Kidney (tissue), 22 donors: ENCODE measurements at places on chromosomes 6 and 20.

DNA sequence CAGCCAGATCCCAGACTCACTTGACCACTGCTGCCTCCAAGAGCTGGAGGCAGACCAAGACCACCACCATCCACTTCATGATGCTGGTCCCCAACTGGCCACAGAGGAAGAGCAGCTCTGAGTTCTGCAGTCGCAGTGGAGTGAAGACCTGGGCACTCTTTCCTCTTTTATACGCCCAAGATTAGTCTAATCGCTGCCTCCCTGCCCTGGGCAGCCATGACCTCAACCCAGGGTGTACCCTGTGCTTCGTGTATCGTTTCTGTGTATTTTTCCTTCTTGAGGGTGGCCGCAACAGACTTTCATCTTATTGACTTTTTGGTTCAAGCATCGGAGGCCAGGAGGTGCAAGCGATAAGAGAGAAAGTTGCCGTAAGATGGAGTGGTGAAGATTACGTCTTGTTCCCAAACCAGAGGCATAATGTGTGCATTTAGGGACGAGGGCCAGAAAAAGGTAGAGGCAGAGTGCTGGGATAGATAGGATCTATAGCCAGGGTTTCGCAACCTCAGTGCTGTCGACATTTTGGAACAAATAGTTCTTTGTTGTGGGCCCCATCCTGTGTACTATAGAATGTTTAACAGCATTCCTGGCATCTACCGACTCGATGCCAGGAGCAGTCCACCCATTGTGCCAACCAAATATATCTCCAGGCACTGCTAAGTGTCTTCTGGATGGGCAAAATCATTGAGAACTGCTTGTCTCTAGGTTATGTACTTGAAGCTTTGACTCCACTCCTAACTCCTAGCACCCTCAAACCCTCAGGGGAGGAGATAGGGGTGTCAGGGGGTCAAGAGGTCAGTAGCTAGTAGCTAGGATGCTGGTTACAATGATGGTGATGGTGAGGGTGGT, at the start of gene PGC:
Gene PGC, minus strand, starts transcription at position 142 of the 846 bp plus-strand sequence. Its CDS starts 63 bp downstream, at position 79.
- peak; percentile 16 for DNase-seq
- no peaks in the 10 kb centered on the region for H3K27me3 ChIP-seq
- no peak within 1 kb of the TSS for H3K4me3 ChIP-seq
- no peaks in the 10 kb centered on the region for H3K36me3 ChIP-seq
- H3K4me1 ChIP-seq: no peaks in the 10 kb centered on the region

- no peaks in the 10 kb centered on the region for H3K4me1 ChIP-seq
- DNase-seq: no peak
- no peak overlapping the region for H3K4me3 ChIP-seq
- H3K27ac ChIP-seq: no peak overlapping the region
- H3K36me3 ChIP-seq: no peaks in the 10 kb centered on the region
Observed at GRCh38 chr6:68628161-68628560, 6.9 kb upstream of the ADGRB3 start.

DNA sequence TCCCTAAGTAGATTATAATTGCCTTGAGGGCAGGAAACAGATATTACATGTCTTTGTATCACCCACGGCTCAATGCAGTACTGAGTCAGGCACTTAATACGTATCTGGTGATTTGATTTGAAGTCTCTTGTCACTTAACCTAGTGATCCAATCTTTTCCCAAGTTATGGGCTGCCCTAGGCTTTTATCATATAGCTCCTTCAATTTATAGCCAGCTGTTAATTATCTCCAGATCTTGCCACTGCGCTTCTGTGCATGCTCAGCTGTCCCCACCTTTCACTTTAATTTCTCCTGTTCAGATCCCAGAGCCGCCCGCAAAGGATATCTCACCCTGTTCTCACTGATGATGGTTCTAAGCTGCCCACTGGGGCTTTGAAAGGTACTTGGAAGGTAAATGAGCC, 41.9 kb downstream of the SNHG17 start:
- H3K27ac ChIP-seq: no peak overlapping the region
- no peaks in the 10 kb centered on the region for H3K4me1 ChIP-seq
- no peaks in the 10 kb centered on the region for H3K27me3 ChIP-seq
- H3K4me3 ChIP-seq: no peak overlapping the region
- H3K36me3 ChIP-seq: no peaks in the 10 kb centered on the region

- peaks cover 17% of the 10 kb centered on the region for H3K4me1 ChIP-seq
- H3K27ac ChIP-seq: peak overlapping the region; percentile 30
- H3K27me3 ChIP-seq: no peaks in the 10 kb centered on the region
- DNase-seq: peak; percentile 73
- H3K4me3 ChIP-seq: no peak overlapping the region
Observed at GRCh38 chr6:52595796-52596130, 18.9 kb upstream of the TRAM2 start.

- H3K27ac ChIP-seq: no peak overlapping the region
- no peaks in the 10 kb centered on the region for H3K27me3 ChIP-seq
- no peaks in the 10 kb centered on the region for H3K36me3 ChIP-seq
- H3K4me1 ChIP-seq: peaks cover 3% of the 10 kb centered on the region
- H3K4me3 ChIP-seq: no peak overlapping the region
Observed at GRCh38 chr20:57212534-57213276, 53.7 kb downstream of the BMP7 start.

DNA sequence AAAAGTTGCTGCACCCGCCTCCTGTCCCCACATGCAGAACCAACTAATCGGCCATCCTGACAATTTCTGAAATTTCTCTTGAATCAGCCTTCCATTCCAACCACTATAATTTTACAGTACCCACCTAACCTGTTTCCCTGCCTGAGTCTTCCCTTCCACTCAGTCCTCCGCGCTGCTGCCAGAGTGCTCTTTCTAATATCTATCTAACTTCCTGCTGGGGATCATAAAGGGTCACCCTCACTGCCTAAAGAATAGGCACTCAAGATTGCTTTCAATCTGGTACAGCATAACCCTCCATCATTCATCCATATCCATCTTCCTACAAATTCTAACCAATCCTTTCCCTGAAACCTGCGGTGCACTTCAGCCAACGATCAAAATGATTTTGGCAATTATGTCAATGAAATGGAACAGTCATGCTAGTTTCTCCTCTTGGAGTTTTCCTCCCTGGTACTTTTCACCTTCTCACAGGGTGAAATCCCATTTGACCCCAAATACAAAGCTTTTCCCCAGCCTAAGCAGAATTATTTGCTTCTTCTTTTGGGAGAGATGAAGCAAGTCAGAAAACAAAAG, 117.5 kb upstream of the BEND6 start:
- H3K36me3 ChIP-seq: no peaks in the 10 kb centered on the region
- H3K27me3 ChIP-seq: no peaks in the 10 kb centered on the region
- H3K4me1 ChIP-seq: no peaks in the 10 kb centered on the region
- no peak for DNase-seq
- no peak overlapping the region for H3K4me3 ChIP-seq
- H3K27ac ChIP-seq: no peak overlapping the region

- no peaks in the 10 kb centered on the region for H3K36me3 ChIP-seq
- no peak overlapping the region for H3K27ac ChIP-seq
- no peaks in the 10 kb centered on the region for H3K27me3 ChIP-seq
- no peaks in the 10 kb centered on the region for H3K4me1 ChIP-seq
- H3K4me3 ChIP-seq: no peak overlapping the region
Observed at GRCh38 chr6:107590378-107590777, 100.5 kb downstream of the SOBP start.

DNA sequence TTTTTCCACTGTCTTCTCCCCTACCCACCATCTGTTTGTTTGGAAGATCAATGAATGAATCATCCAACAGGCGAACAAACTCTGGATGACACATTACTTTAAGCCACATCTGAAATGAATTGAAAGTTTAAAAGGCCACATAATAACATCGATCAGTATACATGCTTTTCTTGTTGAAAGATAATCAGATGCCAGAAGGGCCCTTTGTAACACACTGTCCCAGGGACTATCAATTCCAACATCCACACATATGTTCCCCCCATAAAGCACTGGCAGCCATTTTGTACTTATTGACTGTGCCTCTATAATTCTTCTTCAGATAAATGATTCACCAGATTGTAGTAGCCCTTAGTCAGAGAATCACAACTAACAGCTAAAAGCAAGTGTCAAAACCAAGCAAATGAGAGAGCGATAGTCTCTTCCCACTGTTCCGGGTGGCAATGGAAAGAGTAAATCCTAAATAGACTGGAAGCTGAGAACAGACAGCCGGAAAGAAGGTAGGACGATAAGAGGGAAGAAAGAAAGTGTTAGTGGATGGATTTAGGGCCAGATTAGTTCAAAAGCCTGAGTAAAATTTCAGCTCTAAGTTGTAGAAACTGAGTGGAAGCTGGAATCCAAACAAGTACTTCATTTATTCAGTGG, 184.9 kb upstream of the TENT5A start:
- no peaks in the 10 kb centered on the region for H3K4me1 ChIP-seq
- H3K36me3 ChIP-seq: no peaks in the 10 kb centered on the region
- DNase-seq: no peak
- H3K27ac ChIP-seq: no peak overlapping the region
- no peaks in the 10 kb centered on the region for H3K27me3 ChIP-seq

DNA sequence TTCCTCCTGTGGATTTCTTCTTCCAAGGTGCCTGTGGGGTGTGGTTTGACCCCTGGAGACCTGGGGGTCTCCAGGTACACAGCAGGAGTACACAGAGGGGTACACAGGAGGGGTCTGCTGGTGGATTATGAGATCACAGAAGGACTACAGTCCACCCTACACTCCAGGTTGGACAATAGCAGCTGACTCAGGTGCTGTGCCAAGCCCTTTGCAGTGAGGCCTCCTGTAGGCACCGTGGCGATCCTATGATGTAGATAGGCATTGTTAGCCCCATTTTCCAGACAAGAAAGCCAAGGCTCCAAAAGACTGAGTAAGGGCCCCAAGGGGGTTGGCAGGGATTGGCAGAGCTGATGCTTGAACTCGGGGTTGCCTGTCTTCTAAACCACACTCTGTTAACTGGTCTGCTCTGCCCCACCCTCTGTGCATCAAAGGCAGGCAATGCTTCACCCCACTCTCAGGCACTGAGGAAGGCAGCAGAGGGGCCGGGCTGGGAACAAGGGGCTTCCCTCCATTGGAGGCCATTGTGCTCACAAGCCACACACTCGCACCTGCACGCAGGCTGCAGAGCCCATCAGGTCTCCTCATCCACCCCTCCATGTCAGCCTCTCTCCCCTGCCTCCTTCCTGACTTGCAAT, 77.5 kb upstream of the SIRPA start:
- no peaks in the 10 kb centered on the region for H3K27me3 ChIP-seq
- H3K4me3 ChIP-seq: no peak overlapping the region
- no peak for DNase-seq
- no peak overlapping the region for H3K27ac ChIP-seq

GRCh38 chr20:19802492-19803158, 44.6 kb downstream of the RIN2 start:
- H3K4me1 ChIP-seq: peaks cover 11% of the 10 kb centered on the region
- no peak overlapping the region for H3K4me3 ChIP-seq
- peaks cover 9% of the 10 kb centered on the region for H3K36me3 ChIP-seq
- DNase-seq: peak; percentile 33

GRCh38 chr20:12130781-12131180, 213.1 kb downstream of the BTBD3 start:
- no peaks in the 10 kb centered on the region for H3K4me1 ChIP-seq
- H3K27ac ChIP-seq: no peak overlapping the region
- no peak overlapping the region for H3K4me3 ChIP-seq
- H3K36me3 ChIP-seq: no peaks in the 10 kb centered on the region

- no peaks in the 10 kb centered on the region for H3K27me3 ChIP-seq
- no peaks in the 10 kb centered on the region for H3K36me3 ChIP-seq
- no peak overlapping the region for H3K4me3 ChIP-seq
- H3K4me1 ChIP-seq: no peaks in the 10 kb centered on the region
- DNase-seq: no peak
- H3K27ac ChIP-seq: no peak overlapping the region
Observed at GRCh38 chr20:2603816-2604505, 48.5 kb upstream of the NOP56 start.

- peaks cover 8% of the 10 kb centered on the region for H3K4me1 ChIP-seq
- peak overlapping the region; percentile 85 for H3K4me3 ChIP-seq
- H3K27ac ChIP-seq: no peak overlapping the region
- H3K27me3 ChIP-seq: no peaks in the 10 kb centered on the region
- H3K36me3 ChIP-seq: peaks cover 50% of the 10 kb centered on the region
- no peak for DNase-seq
Observed at GRCh38 chr20:43459022-43459942, 1.6 kb downstream of the SRSF6 start.

GRCh38 chr6:23180504-23181293, 611.3 kb downstream of the HDGFL1 start:
- H3K27ac ChIP-seq: no peak overlapping the region
- H3K27me3 ChIP-seq: no peaks in the 10 kb centered on the region
- H3K4me1 ChIP-seq: no peaks in the 10 kb centered on the region
- H3K36me3 ChIP-seq: no peaks in the 10 kb centered on the region

- DNase-seq: no peak
- H3K4me3 ChIP-seq: no peak overlapping the region
- no peak overlapping the region for H3K27ac ChIP-seq
- H3K27me3 ChIP-seq: no peaks in the 10 kb centered on the region
Observed at GRCh38 chr6:16420715-16421461, 182.5 kb downstream of the GMPR start.
